KG1 (cell line): ENCODE measurements at places on chromosomes 2 and 18.

DNA sequence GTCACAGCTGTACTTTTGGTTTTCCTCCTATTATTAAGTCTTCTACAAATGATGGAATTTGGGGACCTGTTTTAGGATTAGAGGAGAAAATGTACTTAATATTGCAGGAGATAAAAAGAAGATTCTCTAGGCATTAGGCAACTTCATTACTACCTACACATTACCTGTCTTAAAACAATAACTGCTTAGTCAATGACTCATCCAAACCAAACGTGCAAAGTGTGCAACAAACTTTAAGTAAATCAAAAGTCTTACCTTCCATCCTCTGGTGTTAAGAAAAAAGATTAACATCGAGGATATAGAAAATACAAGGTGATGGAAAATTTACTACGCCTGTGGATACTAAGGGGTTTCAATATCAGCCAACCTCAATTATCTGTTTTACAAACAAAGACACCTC lies 285.3 kb upstream of the KYNU start:
- DNase-seq, result no peak

DNA sequence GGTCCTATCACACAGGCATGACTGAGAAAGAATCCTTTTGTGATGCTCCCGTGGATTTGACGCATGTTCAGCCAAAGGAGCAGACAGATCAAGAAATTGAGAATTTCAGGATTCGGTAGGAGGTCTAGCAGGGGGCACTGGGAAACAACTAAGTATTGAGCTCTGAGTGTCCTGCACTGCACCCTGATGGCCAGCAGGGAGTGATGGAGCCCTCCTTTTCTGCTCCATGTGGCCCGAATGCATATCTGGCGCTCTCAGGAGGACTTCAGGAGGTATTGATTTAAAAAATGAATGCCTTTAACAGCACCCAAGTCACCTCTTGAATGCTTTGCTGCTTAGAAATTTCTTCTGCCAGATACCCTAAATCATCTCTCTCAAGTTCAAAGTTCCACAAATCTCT lies 58.0 kb downstream of the ZNF519 start:
- DNase-seq, result no peak

- no peak for DNase-seq
Observed at GRCh38 chr18:71114550-71115210, 825.8 kb downstream of the SOCS6 start.

DNA sequence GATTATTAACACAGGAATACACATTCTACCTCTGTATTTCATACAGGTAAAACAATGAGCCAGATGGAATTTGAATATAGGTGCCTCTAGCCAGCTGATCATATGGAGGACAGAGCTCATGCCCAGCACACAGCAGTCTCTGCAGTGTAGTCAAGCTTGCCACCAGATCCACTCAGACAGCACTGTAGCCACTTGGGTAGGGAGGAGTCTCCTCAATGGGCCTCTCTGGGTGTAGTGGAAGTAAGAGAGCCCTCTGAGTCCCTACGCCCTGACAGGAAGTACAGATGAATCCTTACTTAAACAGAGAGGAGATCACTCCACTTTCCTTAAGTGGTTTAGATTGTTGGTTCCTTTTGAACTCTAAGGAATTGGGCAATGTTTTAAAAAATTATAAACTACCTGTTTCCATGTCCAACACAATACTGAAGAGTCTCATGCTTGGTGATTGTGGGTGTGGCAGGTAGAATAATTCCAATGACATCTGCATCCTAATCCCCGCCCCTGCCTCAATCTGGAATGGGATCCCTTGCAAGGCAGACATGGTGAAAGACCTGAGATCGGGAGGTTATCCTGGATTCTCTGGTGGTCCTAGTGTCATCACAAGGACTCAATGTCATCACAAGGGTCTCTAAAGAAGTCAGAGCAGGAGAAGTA lies 23.0 kb upstream of the TMEM200C start:
- DNase-seq, result no peak

- DNase-seq, result no peak
Observed at GRCh38 chr18:8895341-8895740, 190.0 kb downstream of the MTCL1 start.
